ENCODE measurements at places on chromosomes 3 and 15.

- no peaks in the 10 kb centered on the region for H3K4me1 ChIP-seq
- no peak overlapping the region for H3K27ac ChIP-seq
- H3K36me3 ChIP-seq, result no peaks in the 10 kb centered on the region
- no peak overlapping the region for H3K4me3 ChIP-seq
- H3K27me3 ChIP-seq, result peaks cover 16% of the 10 kb centered on the region
Observed at GRCh38 chr15:88741671-88742070, 61.6 kb upstream of the ACAN start.

DNA sequence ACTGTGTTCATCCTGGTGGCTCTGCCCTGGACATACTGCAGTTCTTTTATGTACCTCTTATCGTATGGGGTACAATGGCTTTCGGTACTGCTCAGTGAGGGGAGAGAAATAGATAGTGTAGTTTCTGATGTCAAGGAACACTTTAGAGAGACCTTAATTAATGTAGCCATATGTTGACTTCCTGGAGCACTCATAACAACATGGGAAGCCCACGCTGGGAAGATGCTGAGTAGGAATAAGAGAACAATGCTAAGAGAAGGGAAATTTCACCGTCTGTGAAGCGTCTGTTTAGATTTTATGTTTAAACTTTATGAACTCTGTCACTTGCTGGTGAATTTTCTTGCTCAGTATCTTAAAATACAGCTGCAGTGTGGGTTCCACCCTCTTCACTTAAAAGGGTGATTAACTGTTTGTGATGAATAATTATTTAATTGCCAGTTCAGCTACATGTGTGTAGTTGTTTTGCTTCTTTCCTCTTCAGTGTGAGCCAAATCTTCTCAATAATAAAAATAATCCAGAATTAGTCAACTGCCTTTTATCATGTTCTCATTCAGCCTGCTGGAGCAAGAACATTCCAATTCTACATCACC, 373.1 kb upstream of the TPRG1 start:
- peaks cover 8% of the 10 kb centered on the region for H3K4me1 ChIP-seq
- no peaks in the 10 kb centered on the region for H3K27me3 ChIP-seq
- peaks cover 8% of the 10 kb centered on the region for H3K36me3 ChIP-seq
- H3K4me3 ChIP-seq, result no peak overlapping the region
- no peak overlapping the region for H3K27ac ChIP-seq
- no peak for DNase-seq

DNA sequence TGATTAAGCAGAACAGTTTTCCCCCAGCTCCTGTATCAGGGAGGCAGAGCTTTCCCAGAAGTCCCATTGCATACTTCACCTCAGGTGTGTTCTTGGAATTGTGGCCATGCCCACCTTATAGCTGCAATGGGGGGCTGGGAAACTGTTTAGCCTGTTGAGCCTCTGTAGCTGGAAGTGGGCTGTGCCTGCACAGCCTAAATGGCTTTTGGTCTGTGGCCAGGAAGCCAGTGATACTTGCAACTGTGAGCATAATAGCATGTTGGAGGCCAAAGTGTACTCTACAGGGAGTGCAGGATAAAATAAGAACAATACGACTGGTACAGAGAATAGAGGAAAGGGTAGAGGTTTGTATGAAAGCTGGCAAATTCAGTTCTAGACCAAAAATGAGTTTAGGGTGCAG, 248.5 kb downstream of the PTPRG start:
- peaks cover 34% of the 10 kb centered on the region for H3K4me1 ChIP-seq
- H3K27me3 ChIP-seq, result no peaks in the 10 kb centered on the region
- H3K4me3 ChIP-seq, result no peak overlapping the region

DNA sequence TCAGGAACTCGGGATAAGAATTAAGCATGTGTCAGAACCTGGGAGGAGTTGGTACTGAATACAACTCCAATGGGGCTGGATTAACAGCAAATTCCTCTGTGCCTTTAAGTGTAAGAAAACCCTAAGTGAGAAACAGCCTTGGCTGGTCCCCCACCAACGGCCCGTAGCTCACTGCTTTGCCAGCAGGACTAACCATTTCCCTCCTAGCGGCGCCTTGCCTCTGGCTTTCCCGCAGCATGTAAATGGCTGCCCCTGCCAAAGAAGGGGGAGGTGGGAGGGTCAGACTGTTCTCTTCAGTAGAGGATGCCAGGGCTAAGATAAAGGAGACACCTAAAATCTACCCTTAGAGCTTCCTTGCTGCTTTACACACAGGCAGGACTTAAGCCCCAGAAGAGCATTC, 51.0 kb upstream of the SH3GL3 start:
- no peaks in the 10 kb centered on the region for H3K36me3 ChIP-seq
- H3K4me1 ChIP-seq, result peaks cover 11% of the 10 kb centered on the region
- no peak for DNase-seq
- H3K4me3 ChIP-seq, result no peak overlapping the region
- peaks cover 19% of the 10 kb centered on the region for H3K27me3 ChIP-seq

- DNase-seq, result no peak
- peaks cover 90% of the 10 kb centered on the region for H3K27me3 ChIP-seq
- no peak overlapping the region for H3K27ac ChIP-seq
- H3K4me1 ChIP-seq, result peaks cover 20% of the 10 kb centered on the region
- no peak overlapping the region for H3K4me3 ChIP-seq
Observed at GRCh38 chr3:62363275-62363674, 10.1 kb downstream of the FEZF2 start.

GRCh38 chr15:59594493-59594942, 17.1 kb upstream of the GCNT3 start:
- no peak overlapping the region for H3K27ac ChIP-seq
- H3K27me3 ChIP-seq, result no peaks in the 10 kb centered on the region
- no peak for DNase-seq
- H3K36me3 ChIP-seq, result no peaks in the 10 kb centered on the region
- no peaks in the 10 kb centered on the region for H3K4me1 ChIP-seq
- H3K4me3 ChIP-seq, result no peak overlapping the region

GRCh38 chr3:185729337-185730055, 95.3 kb downstream of the IGF2BP2 start:
- no peak for DNase-seq
- no peaks in the 10 kb centered on the region for H3K27me3 ChIP-seq
- H3K4me3 ChIP-seq, result no peak overlapping the region
- peaks cover 2% of the 10 kb centered on the region for H3K36me3 ChIP-seq
- H3K27ac ChIP-seq, result no peak overlapping the region

- H3K27me3 ChIP-seq, result peaks cover 8% of the 10 kb centered on the region
- peaks cover 7% of the 10 kb centered on the region for H3K4me1 ChIP-seq
- no peak overlapping the region for H3K4me3 ChIP-seq
- H3K36me3 ChIP-seq, result no peaks in the 10 kb centered on the region
Observed at GRCh38 chr3:194348354-194348753, 2.8 kb downstream of the CPN2 start.

DNA sequence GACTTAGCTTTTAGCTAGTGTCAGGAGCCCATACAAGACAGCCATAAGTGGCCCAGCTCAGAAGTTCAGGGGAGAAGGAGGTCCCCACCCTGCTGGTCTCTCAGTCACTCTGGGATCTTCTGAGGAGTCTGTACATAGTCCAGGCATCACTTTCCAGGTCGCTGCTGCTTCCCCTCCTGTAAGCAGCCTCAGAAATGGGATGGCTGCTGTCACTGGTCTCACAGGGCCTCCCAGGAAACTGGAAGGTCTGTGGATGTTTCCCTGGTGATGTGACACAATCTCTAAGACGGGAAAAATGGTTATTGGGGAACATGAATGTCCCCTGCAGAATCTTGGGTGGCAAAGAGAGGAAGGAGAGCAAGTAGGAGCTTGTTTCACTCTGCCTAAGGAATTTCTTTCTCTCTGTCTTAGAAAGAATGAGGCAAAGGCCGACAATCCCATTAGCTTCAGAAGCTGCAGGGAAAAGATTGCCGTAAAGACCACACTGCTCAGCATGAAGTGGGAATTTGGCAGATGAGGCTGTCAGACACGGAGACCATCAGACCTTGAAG, 43.2 kb upstream of the TNFAIP8L3 start:
- H3K27me3 ChIP-seq, result no peaks in the 10 kb centered on the region
- no peak overlapping the region for H3K27ac ChIP-seq
- H3K4me3 ChIP-seq, result no peak overlapping the region

GRCh38 chr15:100650685-100651084, 48.3 kb downstream of the ASB7 start:
- no peak for DNase-seq
- H3K36me3 ChIP-seq, result no peaks in the 10 kb centered on the region
- no peaks in the 10 kb centered on the region for H3K27me3 ChIP-seq
- H3K4me1 ChIP-seq, result no peaks in the 10 kb centered on the region
- no peak overlapping the region for H3K27ac ChIP-seq

- no peak for DNase-seq
- no peaks in the 10 kb centered on the region for H3K36me3 ChIP-seq
- H3K27ac ChIP-seq, result no peak overlapping the region
- H3K4me1 ChIP-seq, result no peaks in the 10 kb centered on the region
- no peak overlapping the region for H3K4me3 ChIP-seq
Observed at GRCh38 chr15:68897016-68897415, 33.3 kb upstream of the SPESP1 start.

GRCh38 chr3:149648525-149648924, 9.3 kb downstream of the WWTR1 start:
- no peak overlapping the region for H3K4me3 ChIP-seq
- no peak overlapping the region for H3K27ac ChIP-seq
- H3K27me3 ChIP-seq, result no peaks in the 10 kb centered on the region
